ENCODE measurements at places on chromosomes 7 and 10. TPM values are rescaled to one million over a fixed set of nuclear protein-coding genes. Genes with fewer than 3 reads are reported as not detected.

- no peak for DNase-seq
These were observed 29.8 kb downstream of the CPVL start for GRCh38 chr7:29116361-29117200.

DNA sequence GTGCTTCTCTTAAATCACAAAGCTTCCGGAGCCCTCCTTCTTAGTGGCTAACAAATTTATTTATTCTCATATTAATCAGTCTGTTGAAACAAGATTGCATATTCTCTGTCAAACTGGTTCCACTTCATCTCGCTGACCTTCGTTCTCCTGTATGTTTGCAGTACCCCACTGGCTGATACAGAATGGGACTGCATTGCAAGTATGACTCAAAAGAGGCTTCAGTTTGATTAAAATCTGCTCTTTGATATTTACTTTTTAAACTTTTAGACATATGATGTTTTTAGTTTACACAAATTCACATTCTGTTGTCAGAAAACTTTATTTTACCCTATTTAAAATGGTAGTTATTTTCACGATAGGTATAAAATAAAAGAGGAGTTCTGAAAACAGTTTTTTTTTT is 14.3 kb upstream of the ARHGAP12 start:
- no peak for DNase-seq

DNA sequence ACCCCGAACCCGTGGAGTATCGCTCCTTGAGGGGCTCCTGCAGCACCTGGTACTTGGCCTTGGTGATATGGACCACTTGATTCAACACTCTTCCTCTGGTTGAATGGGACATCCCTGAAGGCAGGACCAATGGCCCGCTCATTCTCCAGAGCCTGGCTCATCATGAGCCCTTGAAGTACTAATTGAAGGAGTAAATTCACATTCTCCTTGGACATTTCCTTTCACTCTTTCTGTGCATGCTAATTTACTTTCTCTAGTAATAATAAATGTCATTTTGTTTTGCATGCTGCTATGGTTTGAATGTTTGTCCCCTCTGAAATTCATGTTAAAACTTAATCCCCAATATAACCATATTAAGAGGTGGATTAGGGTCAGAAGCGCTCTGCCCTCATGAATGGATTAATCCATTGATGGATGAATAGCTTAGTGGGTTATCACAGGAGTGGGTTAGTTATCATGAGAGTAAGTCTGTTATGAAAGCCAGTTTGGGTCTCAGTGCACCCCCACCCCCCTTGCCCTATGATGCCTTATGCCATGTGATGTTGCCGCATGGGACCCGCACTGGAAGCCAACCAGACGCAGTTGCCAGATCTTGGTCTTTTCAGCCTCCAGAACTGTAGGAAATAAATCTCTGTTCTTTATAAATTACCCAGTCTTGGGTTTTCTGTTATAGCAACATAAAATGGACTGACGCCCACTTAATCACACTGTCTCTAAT is 23.8 kb downstream of the FGFBP3 start:
- DNase-seq = no peak

GRCh38 chr7:155122831-155123230 is 52.7 kb downstream of the HTR5A start:
- DNase-seq = no peak

DNA sequence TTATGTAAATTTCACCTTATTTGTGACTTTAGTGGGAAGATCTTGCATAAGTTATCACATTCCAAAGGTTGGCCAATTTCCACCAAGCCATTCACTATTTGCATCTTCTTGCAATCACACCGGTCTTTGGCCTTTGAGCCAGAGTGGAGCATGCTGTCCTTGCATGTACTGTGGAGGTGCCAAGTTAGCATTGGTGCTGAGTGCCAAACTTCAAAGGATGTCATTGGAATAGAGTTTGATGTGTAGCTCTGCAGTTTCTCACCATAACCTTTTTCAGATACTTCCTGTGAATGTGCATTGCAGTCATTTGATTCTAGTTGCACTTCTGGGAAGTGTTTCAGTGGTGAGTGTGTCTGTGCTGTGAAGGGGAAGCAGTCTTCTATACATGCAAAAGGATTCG is 620.6 kb downstream of the SUGCT start:
- no peak for DNase-seq

Gene TSPAN15
- 9.1 TPM for total RNA-seq

Gene CYP2E1
- 0.76 TPM for total RNA-seq

Gene FXYD4
- not detected for total RNA-seq

Gene GPR15LG
- total RNA-seq = not detected

Gene SH2B2
- total RNA-seq = 2.1 TPM

Gene TMEM178B
- total RNA-seq = 1.7 TPM

Gene TMEM229A
- total RNA-seq = not detected

Measured in activated CD4-positive, alpha-beta memory T cell treated with anti-CD3 and anti-CD28 coated beads, Interleukin-2, amount 10 ng/mL, durations not matched to agents 7 days and 5 days (primary cell).